Stimulated activated naive CD4-positive, alpha-beta T cell (primary cell): ENCODE measurements at places on chromosomes 1 and 21.

- no peak for DNase-seq
These were observed 14.4 kb downstream of the LMNA start for GRCh38 chr1:156128654-156129597.

GRCh38 chr1:217077426-217077825, 354.2 kb upstream of the ESRRG start:
- no peak for DNase-seq

DNA sequence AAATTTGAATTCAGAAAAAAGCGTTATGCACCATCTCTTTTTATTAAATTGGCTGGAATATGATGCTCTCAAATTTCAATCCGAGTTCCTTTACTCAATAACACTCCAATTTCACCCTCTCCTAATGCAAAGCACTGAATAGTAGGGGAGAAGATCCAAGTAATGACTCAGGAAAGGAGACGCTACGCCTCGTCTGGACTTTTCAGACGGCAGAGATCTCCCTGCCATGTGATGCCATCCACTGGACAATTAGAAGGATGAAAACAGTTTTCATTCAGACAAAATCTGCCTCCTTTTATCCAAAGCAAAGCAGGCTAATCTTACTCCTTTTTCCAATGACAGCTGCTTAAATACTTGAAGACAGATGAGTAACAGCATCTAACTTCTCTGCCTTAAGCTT, 242.4 kb upstream of the GREM2 start:
- no peak for DNase-seq

- DNase-seq, result peak; percentile 53
These were observed 948 bp downstream of the STK40 start for GRCh38 chr1:36384542-36385409.

DNA sequence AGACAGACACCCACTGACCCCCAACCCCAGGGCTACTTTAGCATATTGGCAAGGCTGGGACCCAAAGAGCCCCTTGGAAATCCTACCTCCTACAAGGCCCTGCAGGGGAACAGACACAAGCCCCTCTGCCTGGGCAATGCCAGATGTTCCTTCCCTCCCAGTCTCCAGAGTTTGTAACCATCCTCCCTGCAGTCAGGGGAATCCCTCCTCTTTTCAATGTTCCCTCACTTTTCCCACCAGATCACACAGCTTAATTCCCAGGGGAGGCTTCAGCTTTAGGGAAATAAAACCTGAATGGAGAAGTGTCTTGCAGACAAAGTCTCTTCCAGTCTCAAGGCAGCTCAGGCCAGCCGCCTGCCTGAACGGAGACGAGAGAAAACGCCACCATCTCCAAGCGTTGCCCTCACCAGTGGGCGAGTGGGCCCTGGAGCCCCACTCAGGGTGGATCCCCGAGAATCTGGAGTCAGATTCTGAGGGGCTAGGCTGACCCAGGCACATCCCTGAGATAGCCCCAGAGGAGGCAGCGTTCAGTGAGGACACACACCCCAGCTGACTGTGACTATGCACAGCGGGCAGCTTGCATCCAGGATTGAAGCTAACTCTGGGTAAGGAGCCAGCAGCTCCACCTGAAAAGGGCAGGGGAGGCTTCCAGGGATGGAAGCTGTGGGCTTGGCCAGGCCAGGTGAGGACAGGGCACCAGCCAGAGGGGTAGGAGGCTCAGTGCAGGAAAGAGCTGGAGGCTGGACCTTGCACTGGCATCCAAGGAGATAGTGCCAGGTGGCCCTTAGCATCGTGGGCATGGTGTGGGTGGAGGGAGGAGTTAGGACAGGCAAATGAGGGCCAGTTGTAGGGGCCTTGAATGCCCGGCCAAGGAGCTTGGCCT, 44.0 kb upstream of the ZC3H12A start:
- no peak for DNase-seq

- DNase-seq, result no peak
These were observed 63.8 kb upstream of the LYST start for GRCh38 chr1:235930543-235930942.

DNA sequence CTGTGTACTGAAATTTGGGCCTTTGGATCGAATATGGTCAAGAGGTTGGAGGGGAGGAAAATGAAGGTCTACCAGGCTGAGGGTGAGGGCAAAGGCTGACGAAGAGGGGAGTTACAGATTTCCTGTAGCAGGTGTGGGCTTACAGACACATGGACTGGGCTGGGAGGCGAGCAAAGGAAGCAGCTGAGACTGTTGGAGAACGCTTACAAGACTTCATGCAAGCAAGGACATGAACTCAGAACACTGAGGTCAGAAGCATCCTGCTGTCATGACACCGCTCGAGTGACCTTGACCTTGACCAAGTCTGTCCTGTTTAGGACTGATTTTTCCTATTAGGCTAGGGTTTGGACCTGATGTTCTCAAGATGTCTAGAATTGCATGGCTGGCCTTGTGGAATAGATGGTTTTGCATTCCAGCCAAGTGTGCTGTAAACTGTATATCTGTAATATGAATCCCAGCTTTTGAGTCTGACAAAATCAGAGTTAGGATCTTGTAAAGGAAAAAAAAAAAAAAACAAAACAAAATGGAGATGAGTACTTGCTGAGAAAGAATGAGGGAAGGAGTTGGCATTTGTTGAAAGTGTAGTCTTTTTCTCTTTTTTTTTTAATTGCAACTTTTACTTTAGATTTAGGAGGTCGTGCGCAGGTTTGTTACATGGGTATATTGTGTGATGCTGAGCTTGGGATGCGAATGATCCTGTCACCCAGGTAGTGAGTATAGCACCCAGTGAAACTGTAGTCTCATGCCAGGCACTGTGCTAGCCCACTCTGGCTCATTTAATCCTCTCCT, 5.8 kb downstream of the ELF3 start:
- DNase-seq, result no peak

- DNase-seq, result peak; percentile 5
These were observed 4.0 kb downstream of the GLMP start for GRCh38 chr1:156291226-156292061.

DNA sequence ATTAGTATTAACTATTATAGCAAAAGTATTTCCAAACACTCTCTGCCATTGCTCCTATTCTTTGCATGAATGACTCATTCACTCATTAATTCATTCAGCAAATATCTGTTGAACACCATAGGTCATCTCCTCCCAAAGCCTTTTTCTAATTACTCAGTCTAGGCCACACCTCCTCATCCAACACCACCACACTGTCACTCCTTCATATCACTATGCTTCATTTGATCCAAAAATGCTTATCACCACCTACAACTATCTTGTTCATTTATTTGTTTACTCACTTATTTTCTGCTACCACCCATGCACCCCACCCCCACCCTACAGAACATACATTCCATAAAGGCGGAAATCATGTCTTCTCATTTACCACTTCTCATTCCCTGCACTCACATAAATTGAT, 94.4 kb upstream of the TNFSF4 start:
- DNase-seq, result no peak

DNA sequence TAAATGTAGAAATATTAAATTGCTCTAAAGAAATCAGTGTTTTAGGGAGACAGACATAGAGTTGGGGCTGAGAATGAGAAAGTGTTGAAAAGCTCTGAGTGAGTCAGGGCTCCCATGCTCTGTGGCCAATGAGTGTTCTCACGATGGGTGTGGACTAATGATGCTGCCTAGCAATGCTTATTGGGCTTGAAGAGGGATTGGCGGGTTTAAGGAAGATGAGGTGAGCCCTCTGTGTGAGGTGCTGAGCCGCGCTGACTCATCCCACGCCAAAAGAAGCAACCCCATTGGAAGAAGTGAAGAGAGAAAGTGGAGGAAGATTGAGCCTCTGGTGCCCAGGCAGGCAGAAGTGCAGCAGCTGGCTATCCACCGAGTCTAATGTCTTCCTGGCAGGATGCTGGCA, 65.1 kb upstream of the DPT start:
- DNase-seq, result no peak

DNA sequence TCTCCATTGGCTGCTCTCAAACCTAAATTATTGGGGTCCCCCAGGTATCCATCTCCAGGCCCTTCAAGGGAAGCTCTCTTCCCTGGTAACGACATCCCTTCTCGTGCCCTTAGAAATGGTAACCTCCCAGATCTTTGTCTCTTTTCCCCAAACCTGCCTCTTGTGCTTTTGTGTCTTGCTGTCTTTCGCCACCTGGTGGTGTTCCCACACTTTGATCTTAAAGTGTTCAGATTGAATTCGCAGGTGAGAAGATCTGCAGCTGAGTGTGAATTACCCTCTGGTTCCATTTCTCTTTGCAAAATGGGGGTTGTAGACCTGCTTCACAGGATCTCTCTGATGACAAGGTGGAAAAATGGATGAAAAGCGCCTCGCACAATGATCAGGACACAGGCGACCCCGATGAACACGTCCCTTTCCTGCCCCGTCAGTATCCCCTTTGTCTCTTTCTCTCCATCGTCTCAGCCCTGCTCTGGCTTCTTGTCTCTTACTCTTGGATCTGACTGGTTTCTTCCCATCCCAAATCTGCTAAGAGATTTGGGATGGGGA, 53.1 kb downstream of the DOP1B start:
- peak; percentile 27 for DNase-seq

GRCh38 chr1:221411283-221411682, 330.6 kb downstream of the DUSP10 start:
- DNase-seq, result no peak

DNA sequence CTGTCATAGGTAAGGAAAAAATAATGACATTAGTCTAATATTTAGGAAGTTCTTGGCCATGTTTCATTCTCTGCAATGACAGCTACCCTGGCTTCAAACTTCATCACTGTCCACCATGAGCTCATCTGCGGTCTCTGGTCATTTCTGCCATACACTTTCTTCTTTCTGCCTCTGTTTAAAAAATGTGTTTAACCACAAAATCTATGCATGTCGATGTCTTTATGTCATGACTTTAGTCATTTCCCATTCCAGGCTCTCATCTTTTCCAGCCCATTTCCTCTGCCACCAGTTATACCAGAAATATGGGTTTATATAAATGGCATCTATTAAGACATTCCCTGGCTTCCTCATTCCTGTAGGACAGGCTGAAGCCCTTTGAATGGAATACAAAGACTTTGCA, 68.5 kb upstream of the DUSP10 start:
- DNase-seq, result no peak
